ENCODE measurements at places on chromosomes 2 and 18.

DNA sequence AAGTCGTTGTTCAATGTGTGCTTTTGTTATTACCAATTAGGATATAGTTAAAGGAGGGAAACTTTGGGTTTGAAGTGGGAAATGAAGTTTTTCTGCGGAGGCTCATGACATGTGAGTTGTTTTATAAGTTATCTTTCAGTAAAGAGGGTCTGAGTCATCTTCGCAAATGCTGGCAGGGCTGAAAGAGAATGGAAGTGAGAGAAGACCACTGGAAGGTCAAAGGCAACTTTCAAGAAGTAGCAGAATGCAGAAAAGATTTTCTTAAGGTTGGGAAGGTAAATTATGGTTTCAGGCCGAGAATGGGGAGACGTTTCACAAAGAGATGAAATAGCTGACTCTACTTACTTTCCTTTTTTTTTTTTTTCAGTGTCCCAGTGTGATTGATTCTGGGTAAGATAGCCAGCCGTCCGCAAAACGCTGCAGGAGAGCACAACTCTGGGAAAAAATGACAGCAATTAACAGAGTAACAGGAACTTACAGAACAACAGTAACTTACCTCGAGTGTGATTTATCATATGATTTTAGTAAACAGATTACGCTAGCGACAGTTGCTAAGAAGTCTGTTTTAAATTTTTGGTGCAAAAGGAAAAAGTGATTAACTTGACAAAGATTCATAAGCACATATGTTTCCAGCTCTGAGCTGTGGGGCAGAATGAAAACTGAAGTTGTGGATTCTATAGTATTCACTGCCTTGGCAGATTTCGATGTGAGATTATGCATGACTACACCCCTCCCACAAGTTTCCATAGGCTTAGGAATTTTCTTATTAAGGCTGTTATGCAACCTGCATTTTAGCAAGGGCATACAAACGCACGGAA is 46.8 kb upstream of the ACTR3 start:
- no peak for DNase-seq

DNA sequence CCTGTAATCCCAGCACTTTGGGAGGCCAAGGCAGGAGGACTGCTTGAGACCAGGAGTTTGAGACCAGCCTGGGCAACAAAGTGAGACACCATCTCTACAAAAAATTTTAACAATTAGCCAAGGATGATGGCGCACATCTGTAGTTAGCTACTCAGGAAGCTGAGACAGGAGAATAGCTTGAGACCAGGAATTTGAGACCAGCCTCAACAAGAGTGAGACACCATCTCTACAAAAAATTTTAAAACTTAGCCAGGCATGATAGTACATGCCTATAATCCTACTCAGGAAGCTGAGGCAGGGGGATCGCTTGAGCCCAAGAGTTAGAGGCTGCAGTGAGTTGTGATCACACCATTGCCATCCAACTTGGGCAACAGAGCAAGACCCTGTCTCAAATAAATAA is 7.0 kb downstream of the MEMO1 start:
- no peak for DNase-seq

DNA sequence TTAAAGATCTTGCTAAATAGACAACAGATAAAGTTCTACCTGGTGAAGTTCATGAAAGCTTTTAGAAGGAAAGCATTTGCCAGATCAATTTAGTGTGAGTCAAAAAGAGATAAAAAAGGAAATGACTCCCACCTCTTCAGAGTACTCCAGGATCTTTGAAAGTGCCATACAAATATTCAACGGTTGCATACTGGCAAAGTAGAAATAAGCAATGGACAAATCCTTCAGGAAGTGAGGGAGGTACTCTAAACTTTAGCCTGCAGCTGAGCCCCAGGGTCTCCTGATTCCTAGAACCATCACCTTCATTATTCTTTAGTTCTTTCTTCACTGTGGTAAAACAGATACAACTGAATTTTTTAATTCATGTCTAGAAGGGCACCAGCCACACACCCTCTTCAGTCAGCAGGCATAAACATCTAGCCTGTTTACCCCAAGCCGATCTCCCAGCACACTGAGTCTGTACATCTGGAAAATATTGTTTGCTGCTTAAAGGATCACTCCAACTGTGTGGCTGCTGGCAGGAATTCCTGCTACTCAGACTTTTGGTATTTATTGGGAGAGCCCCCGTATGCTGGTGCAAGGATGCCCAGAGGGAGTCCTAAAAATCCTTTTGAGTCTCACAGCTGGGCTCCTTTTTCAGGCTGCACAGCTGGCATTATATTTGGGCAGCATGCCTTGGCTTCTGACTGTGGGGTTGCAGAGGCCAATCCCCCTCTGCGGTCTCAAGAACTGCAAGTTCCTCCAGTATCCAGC is 72.3 kb upstream of the SESTD1 start:
- DNase-seq: no peak

DNA sequence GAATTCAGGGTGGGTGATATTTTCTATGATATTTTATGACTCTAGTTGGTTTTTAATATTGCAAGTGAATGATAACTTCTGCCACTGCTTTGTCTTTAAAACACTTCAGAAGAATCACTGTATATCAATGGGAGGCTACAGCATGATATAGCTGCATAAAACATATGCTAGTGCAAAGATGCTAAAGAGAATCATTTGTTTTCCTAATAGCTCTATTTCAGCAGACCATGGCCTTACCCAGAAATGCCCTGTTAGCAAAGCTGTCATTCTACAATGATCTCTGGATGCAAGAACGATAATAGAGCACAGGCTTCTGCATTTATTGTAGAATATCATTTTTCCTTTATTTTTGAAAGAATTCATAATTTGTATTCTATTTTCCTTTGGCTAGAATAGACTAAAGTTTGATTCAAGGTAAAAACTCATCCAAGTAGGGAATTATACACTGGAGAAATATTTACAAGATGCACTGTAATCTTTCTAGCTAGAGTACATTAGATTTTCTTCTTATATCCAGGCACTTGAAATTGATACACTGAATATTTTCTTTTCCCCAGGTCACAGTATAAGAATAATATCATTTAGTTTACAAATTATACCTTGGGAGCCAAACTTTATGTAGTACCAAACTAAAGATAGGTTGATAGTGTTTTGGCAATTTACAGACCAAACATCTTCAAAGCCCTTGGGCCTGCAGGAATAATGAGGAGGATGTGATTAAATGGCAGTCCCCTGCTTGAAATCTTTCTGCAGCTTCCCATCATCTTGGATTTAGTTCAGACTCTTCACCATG is 252.6 kb upstream of the LINC00305 start:
- no peak for DNase-seq

GRCh38 chr2:217935235-217935879 is 67.4 kb downstream of the TNS1 start:
- no peak for DNase-seq

- DNase-seq: no peak
These were observed 314.8 kb downstream of the CYP26B1 start for GRCh38 chr2:71832844-71833243.

- no peak for DNase-seq
These were observed 122.8 kb downstream of the OSBPL1A start for GRCh38 chr18:24274837-24275236.

DNA sequence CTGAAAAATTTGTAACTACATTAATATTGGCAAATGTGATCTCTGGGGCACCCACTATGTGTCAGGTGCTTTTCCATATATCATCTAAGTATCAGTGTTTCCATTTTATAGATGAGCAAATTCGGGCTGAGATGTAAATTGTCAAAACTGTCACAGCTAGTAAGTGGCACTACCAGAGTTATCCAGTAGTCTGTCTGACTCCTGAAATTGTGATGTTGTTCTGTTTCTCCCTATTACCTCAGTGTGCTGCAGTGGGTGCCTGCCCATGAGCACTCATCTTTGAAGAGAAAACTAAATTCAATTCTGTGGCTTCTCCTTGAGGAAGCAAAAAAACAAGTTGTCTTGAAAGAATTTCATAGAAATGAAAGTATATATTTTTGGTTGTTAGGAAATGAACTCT is 467.4 kb upstream of the FANCL start:
- DNase-seq: no peak

GRCh38 chr18:22778996-22779395 is 154.1 kb upstream of the RBBP8 start:
- DNase-seq: no peak

DNA sequence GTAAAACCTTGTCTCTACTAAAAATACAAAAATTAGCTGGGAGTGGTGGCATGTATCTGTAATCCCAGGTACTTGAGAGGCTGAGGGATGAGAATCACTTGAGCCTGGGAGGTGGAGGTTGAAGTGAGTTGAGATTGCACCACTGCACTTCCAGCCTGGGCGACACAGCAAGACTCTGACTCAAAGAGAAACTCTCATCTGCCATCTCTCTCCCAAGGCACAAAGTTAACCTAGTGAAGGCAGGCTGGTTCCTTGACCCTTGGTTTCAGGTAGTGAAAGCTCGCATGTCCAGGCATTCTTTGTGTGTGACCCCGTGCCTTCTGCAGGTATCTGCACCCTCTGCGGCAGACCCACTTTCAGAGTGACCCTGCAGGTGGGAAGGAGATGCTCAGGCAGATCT is 100.0 kb downstream of the WDSUB1 start:
- DNase-seq: no peak

DNA sequence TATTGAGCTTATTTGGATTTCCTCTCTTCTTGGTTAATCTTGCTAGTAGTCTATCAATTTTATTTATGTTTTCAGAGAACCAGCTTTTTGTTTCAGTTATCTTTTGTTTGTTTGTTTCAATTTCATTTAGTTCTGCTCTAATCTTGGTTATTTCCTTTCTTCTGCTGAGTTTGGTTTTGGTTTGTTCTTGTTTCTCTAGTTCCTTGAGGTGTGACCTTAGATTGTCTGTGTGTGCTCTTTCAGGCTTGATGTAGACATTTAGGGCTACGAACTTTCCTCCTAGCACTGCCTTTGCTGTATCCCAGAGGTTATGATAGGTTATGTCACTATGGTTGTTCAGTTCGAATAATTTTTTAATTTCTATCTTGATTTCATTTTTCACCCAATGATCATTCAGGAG is 141.6 kb downstream of the ZNF236 start:
- no peak for DNase-seq

- no peak for DNase-seq
These were observed 189.4 kb upstream of the RND3 start for GRCh38 chr2:150676747-150677383.

DNA sequence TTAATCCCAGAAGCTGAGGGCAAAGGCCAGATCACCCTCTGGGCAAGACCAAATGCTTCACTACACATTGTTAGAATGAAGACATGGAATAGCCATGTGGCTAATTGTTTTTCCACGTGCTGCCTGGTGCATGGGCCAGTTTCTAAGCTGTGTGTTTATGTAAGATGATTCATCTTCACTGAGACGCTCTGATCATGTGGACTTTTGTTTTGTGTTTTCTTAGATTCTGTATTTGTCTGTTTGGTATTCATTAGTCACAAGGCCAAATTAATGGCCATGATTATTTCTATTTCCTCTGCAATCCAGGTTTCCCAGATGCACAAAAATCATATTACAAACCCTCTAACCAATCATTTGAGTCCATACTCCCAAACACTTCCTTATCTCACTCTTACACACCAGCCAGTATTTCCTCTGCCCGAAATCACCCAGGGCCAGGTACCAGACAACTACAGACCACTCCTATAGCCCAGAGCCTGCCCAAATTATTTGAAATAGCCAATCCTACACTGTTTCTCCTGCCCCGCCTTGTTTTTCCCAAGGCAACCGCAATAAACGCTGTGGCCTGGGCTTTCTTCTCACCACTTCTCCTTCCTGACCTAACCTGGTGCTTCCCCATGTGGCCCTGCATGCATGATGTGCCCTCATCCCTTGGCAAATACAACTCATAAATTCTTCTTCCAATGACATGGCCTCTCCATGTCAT is 94.2 kb upstream of the SP3 start:
- no peak for DNase-seq

- DNase-seq: no peak
These were observed 47.4 kb downstream of the GYPC start for GRCh38 chr2:126703311-126703710.

DNA sequence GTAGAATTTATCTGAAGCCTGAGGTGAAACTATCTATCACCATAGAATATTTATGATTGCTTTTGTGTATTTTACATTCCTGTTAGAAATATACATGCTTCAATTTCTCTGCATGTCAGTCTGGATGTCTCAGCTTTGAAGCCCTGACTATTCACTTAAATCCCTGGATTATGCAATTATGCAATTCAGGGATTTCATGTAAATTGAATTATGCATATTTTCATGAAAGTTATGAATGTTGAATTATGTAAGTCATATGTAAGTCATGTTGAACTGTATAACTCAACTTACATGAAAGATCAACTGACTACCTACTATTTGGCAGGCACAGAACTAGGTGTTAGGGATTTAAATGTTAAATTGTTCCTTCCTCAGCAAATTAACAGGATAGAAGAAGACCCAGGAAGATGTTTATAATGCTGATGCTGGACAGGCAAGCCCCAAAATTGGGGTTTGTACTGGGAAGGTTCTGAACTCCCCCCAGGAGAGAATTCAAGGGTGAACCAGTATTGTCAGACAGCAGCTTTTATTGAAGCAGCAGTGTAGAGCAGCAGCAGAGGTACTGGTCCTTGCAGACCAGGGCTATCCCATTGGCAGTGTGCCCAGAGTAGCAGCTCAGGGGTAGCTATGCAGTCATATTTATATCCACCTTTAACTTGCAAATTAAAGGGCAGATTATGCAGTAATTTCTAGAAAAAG is 236.5 kb downstream of the ZNF804A start:
- DNase-seq: no peak

DNA sequence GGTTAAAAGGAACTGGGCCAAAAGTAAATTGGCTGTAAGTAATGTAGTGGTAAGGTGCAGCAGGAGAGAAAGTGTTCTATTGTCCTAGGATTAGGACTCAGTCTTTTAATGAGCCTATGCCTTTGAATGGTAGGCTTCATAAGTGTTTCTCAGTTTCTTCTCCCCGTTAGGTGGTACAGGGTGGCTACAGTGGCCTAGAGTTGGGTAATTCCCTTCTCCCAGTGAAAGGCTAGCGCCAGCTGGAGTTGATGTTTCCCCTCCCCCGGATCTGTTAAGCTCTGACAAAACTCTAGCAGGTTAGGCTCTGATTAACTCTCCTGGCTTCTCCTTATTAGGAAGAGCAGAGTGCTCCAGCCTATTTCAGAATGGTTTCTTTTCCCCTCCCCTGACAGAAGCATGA is 127.7 kb downstream of the DNAH6 start:
- no peak for DNase-seq

- DNase-seq: no peak
These were observed 24.1 kb downstream of the GATA6 start for GRCh38 chr18:22193466-22193865.

GRCh38 chr2:15627817-15628684 is 36.4 kb downstream of the DDX1 start:
- no peak for DNase-seq

GRCh38 chr2:40199771-40200170 is 252.1 kb downstream of the SLC8A1 start:
- DNase-seq: no peak
